ENCODE measurements at places on chromosomes 7 and 10.

- no peak for DNase-seq
These were observed 244.2 kb downstream of the MGMT start for GRCh38 chr10:129711291-129711690.

- no peak for DNase-seq
These were observed 55.7 kb upstream of the OGDHL start for GRCh38 chr10:49817845-49818244.

- DNase-seq = no peak
These were observed 65.1 kb downstream of the PPP1R3C start for GRCh38 chr10:91567815-91568214.

- no peak for DNase-seq
These were observed 620 bp downstream of the BET1 start for GRCh38 chr7:94003446-94004023.
